HCT116 (cell line): ENCODE measurements at places on chromosomes 4 and X.

- DNase-seq = no peak
These were observed 32.0 kb upstream of the DKK2 start for GRCh38 chr4:107068116-107068515.

DNA sequence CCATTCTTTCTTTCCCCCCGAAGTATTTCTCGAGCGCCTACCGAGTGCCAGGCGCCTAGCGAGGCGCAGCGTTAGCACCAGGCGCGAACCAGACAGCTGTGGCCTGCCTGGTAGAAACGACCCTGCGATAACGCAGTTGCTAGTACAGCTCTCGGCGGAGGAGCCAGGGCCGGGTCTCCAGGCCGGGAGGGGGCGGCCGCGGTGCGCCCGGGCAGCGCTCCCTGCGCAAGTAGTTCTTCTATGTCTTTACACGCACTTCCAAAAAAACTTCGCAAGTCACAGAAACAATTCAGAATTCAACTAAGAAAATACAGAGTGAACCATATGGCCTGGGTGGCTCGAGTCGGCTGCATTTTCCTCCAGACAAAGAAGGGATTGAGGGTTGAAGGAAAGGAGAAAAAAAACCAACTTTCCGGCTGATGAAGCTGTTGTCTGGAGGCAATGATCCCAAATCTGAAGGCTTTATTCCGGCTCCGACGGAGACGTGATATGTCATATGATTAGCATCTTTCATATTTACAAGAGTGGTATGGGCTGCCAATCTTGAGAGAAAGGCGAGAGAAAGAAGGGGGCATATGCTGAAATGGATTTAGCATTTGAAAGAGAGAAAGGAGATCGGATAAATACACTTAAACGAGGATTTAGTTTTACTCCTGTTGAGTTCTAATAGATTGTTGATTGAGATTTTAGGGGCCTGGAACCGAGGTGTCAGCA lies 7.2 kb upstream of the NEUROG2 start:
- no peak for DNase-seq

GRCh38 chrX:120302434-120302833 lies 8.8 kb downstream of the TMEM255A start:
- no peak for DNase-seq

GRCh38 chr4:14631806-14632440 lies 370.4 kb upstream of the CPEB2 start:
- no peak for DNase-seq
